ENCODE measurements at places on chromosomes 4 and X. TPM values are rescaled to one million over a fixed set of nuclear protein-coding genes. Genes with fewer than 3 reads are reported as not detected.
A peak's percentile ranks its signal among the peaks of the same experiment; 100 is the strongest.

ANK2 gene
- total RNA-seq: 1.8 TPM

MTMR1 gene
- total RNA-seq: 32.7 TPM

PAGE4 gene
- total RNA-seq: not detected

PAGE1 gene
- not detected for total RNA-seq

IL2RG gene
- total RNA-seq: 370 TPM

GRCh38 chr4:118964891-118965411 lies 76.3 kb downstream of the SYNPO2 start:
- no peak for DNase-seq

GRCh38 chr4:47642191-47642830 lies 157.2 kb downstream of the ATP10D start:
- no peak for DNase-seq

- no peak for DNase-seq
Observed at GRCh38 chr4:98711526-98711925, 53.1 kb upstream of the TSPAN5 start.

DNA sequence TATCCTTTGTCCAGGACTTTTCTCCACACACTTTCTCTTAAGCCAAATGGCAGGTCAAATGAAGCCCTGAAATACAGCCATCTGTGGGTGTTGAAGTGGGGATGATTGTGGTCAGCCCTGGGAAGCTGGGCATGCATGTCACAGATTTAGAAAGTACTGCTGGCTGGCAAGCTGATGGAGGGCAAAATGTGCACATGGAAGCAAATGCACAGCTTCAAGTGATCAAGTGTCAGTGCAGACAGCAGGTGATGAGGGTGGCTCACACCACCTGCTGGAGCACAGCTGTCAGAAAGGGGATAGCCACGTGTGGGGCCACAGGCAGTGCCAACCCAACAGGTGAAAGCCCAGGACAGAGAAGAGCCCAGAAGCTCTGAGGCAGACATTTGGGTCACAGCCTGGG lies 40.3 kb upstream of the ATXN3L start:
- no peak for DNase-seq

GRCh38 chr4:69828828-69829227 lies 31.1 kb downstream of the SULT1E1 start:
- no peak for DNase-seq

GRCh38 chr4:139266208-139266582 lies 13.8 kb downstream of the MGARP start:
- no peak for DNase-seq

DNA sequence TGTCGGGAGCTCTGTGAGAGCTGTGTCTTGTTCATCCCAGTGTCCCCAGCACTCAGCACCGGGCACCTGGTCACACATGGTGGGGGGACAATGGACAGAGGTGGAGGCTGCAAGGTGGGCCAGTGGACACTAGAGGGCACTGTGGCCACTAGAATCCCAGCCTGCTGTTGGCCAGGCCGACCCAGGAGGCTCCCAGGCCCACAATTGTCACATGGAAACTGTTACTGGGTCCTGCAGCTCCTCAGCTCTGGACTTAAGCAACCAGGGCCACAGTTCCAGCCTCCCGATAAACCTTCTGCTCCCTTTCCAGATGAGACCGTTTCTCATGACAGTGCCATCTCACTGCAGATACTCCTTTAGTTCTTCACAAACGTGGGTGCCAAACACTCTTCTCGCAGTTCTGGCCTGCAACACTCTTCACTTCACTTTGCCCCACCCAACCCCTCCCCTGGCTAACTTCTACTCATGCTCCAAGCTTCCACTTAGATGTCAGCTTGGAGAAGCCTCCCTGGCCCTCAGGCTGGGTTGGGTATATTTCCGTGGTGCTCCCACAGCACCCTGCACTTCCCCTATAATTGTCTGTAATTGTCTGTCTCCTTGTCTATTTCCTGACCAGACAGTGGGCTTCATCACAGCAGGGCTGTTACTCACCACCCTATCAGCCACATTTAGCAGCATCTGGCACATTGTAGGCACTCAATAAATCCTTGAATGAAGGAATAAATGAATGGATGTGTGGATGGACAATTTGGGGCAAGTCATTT lies 3.5 kb upstream of the IQSEC2 start:
- peak; percentile 59 for DNase-seq

GRCh38 chrX:50567636-50568035 lies 97.0 kb upstream of the DGKK start:
- DNase-seq: no peak

DNA sequence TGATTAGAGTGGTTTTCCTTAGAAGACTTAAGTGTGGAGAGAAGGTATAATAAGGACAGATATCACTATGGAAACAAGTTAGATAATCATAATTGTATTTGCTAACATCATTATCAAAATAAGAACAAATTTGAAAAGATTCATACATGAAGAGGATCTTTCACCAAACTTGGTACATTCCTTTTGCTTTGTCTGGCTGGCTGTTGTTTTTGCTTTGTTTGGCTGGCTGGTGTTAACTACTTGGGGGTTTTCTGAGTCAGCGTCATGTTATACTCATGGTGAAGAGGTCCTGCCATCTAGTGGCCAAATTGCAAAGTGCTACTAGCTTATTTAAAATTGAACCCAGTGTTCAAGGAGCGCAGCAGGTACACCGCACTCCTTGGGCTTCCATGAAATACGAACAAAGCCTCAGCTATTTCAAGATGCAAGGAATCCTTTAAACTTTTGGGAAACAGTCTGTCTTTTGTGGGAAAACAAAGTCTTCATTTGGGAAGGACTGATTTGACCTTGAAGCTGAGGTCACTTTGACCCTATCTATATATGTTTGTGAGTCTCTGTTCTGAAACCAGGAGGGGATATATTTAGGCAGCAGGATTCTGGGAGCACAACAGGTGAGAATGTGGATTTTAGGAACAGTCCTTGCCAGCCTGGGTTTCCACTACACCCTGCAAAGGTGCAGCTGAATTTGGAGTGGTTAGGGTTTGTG lies 129.7 kb downstream of the PLS3 start:
- peak; percentile 40 for DNase-seq

DNA sequence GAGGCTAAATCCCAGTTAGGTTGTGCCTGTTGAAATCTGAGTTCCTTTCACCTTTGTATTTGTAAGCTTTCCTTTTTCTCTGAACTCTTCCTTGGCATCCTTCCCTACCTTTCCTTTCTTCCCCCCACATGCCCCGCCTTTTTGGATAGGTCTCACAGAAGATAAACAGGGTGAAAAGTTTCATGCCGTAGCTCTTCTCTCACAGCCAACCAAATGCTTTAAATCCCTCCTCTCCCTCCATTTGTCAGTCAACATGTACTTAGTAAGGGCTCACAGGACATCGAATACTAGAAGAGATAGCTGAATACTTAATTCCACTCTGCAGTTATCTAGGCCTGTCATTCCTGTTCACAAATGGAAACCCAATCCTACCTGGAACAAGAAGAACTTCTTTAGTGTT lies 107.1 kb upstream of the BMPR1B start:
- DNase-seq: no peak

GRCh38 chr4:56689201-56689969 lies 8.3 kb upstream of the HOPX start:
- DNase-seq: no peak

DNA sequence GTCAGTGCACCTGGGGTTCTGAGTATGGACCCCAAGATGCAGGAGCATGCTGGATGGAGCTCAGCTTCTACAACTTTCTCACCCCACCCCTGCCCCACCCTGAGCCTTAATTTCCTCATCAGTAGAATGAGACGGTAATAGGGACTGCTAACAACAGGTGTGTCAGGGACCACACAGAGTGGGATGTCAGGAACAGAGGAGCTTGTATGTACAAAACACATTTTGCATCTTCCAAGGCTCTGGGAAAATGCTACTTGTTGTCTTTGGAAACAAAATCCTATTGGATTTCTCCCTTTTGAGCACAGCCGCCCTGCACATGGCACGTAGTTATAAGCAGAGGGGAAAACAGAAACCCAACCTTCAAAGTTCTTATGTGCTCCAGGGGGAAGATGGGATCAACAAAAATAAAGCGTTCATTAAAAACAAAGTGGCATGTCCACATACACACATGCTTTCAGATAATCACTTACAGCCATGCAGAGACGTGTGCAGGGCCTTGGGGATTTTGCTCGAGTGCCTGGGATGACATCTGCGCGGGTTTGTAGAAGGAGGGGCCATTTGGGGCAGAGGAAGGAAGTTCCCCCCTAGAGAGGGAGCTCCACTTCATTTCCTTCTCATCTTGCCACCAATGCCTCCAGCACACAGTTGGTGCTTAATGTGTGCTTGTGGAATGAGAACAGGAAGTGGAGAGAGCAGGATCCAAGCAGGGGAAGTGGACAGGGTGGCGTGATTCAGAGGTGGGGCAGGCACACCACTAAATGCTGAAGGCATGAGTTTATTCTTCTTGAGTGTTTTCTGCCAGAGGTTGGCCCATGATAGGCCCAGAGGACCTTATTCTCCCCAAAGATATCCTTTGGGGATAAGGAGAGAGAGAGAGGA lies 138.9 kb downstream of the SMIM20 start:
- DNase-seq: no peak

- DNase-seq: no peak
Observed at GRCh38 chrX:2336181-2336580, 164.6 kb downstream of the DHRSX start.

DNA sequence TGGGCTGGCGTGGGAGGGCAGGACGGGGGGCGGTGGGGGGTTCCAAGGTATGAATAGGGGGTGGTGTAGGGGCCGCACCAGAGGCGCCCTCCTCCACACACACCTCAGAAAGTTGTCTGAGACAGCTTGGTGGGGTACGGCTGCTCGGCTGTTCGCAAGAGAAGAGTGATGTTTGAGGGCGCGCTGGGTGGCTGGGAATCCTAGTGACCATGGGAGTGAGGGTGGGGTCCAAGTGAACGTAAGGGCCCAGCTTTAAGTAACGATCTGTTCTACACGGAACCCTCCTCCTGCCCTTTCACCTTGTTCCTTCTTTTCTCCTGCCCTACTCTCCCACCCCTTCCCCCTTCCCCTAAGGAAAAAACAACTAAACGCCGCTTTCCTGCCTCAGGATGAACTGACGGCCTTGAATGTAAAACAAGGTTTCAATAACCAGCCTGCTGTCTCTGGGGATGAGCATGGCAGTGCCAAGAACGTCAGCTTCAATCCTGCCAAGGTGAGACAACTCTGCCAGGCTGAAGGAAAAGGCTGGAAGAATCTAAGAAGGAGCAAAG lies 664 bp downstream of the MED12 start:
- no peak for DNase-seq

GRCh38 chrX:44143061-44143602 lies 169.9 kb upstream of the NDP start:
- DNase-seq: no peak

DNA sequence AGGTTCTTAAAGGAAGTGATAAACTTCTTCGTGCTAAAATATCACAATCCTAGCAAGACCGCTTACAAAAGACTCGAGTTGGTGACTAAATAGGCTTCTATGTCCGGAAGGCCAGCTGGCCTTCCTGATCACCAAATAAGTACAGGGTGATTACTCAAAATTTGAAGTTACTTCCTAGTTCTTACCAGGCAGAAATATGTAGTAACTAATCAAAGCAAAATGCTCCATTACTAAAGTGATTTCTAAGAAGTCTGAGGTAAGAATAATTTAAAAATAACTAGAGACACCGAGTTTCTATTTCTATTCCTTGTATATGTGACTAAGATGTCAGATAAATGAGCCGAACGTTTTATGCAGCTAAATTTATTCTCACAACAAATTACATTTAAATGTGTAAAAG lies 62.2 kb downstream of the NSUN7 start:
- DNase-seq: no peak

DNA sequence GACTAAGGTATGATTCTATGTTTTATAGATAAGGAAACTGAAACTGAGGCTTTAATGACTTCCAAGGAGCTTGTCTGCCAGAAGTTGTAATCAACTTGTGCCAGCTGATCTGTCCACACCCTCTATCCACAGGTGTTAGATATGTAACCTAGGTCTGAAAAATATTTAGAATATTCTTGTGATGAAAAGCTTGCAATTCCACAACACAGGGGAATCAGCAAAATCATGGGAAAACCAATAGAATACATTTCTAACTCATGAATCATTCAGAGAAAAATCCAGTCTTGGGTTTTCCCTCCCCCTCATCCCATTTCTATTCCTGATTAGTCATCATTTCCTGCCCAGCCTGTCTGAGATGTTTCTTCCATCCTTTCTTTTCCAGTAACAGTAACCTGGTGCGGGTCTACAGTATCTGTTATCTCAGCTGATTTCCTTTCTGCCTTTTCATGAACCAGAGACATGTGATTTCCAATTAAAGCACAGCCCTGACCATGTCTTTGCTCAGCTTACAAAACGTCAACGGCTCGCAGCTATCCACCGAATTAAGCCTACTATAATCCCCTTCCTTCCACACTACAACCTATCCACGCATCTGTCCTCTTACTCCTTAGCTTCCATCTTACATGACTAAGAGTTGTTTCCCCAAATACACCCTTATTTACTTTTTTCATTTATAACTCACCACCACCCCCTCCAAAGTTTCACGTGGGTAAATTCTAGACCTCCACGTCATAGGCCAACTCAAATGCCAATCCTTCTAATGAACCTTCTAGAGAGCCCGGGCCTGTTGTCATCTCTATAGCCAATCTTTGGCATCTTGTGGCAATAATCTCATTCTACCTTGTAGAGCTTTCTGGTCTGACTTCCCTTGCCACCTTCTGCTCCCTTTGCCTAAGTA lies 961 bp upstream of the NOCT start:
- no peak for DNase-seq

- DNase-seq: no peak
Observed at GRCh38 chr4:126369076-126369475, 1054.3 kb downstream of the FAT4 start.

DNA sequence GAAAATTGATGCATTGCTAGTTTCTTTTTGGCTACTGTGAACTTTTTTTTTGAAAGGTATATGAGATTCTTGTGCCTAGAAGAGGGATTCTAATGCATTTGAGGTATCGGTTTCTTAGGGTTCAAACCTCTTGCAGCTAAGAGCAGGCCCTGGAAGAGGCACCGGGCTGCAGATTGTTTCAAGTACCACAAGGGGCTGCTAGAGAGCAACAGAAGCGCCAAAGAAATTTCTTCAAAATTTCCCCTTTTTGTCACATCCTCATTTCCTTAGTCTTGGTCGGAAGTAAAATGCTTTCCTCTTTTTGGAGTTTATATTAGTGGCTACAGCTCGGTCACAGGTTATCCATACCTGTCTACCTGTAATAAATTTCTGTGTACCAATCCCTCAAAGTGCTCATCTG lies 89.8 kb downstream of the PDGFRA start:
- DNase-seq: no peak

- DNase-seq: no peak
Observed at GRCh38 chr4:97396097-97396496, 747.2 kb downstream of the STPG2 start.

All from activated CD8-positive, alpha-beta memory T cell treated with anti-CD3 and anti-CD28 coated beads, Interleukin-2, amount 10 ng/mL, durations not matched to agents 7 days and 5 days (primary cell).